ENCODE measurements at places on chromosomes 1 and 21.

- DNase-seq = no peak
Measured at GRCh38 chr21:21148514-21148913, 150.3 kb downstream of the NCAM2 start.

- DNase-seq = no peak
Measured at GRCh38 chr1:189312499-189312898, 1165.2 kb downstream of the BRINP3 start.

DNA sequence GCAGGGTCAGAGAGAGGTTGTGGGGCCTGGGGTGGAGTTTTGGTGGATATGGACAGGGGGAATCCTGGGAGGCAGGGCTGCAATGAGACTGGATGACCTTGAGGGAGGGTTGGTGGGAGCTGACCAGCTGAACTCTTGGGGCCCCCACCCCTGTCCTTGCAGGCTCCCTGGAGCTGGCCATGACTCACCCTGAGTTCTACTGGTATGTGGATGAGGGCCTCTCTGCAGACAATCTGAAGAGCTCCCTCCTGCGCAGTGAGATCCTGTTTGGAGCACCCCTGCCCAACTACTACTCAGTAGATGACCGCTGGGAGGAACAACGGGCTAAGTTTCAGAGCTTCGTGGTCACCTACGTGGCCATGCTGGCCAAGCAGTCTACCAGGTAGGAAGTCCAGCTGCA, 23.6 kb downstream of the DISP3 start:
- no peak for DNase-seq

DNA sequence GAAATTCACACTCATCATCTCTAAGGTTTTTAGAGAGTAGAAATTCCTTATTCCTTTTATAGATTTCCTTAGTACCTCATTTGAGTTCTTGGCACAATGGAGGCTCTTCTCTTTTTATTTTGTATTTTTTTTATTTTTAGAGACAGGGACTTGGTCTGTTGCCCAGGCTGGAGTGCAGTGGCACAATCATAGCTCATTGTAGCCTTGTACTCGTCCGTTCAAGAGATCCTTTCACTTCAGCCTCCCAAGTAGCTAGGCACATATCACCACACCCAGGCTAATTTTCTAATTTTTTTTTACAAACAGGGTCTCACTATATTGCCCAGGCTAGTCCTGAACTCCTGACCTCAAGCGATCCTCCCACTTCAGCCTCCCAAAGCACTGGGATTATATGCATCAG, 29.6 kb downstream of the RGL1 start:
- peak; percentile 42 for DNase-seq

GRCh38 chr21:27024971-27025370, 58.1 kb upstream of the ADAMTS5 start:
- no peak for DNase-seq

- no peak for DNase-seq
Measured at GRCh38 chr1:54459726-54460191, 53.6 kb upstream of the SSBP3 start.

GRCh38 chr1:94862718-94863117, 42.6 kb downstream of the SLC44A3 start:
- no peak for DNase-seq
